T-cell (primary cell): ENCODE measurements at places on chromosomes 7 and 10. TPM values are rescaled to one million over a fixed set of nuclear protein-coding genes. Genes with fewer than 3 reads are reported as not detected.

- DNase-seq = no peak
Measured at GRCh38 chr10:132574783-132575319, 37.3 kb downstream of the INPP5A start.

COL28A1 gene
- total RNA-seq = 0.09 TPM

TMEM213 gene
- not detected for total RNA-seq

C10orf53 gene
- not detected for total RNA-seq

DNA sequence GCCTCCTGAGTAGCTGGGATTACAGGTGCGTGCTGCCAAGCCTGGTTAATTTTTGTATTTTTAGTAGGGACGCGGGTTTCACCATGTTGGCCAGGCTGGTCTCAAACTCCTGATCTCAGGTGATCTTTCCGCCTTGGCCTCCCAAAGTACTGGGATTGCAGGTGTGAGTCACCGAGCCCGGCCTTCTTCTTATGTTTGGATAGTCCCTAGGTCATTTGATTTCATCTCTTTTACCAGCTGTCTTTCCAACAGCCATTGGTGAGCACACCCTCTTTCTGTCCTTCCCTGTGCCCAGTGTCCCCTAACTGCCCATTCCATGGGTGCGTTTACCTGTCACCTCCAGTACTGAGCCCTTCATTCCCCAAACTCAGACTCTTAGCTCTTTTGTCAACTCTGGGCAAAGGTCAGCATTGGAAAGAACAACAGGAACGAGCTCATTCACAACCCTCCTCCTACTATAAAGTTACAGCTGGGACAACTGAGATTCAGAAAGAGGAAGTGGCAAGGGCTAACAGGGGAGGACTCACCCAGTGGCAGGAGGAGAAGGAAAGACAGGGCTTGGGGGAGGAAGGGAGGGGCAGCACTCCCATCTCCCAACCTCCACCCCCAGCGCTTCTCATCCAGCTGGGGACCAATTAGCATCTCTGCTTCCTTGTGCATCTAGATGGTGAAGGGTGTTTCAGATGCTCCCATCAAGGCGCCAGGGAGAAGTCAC lies 5.6 kb downstream of the SSC4D start:
- DNase-seq = no peak

- DNase-seq = peak; percentile 65
Measured at GRCh38 chr7:105808703-105809590, 67.5 kb downstream of the ATXN7L1 start.

HMX2 gene
- not detected for total RNA-seq

DNA sequence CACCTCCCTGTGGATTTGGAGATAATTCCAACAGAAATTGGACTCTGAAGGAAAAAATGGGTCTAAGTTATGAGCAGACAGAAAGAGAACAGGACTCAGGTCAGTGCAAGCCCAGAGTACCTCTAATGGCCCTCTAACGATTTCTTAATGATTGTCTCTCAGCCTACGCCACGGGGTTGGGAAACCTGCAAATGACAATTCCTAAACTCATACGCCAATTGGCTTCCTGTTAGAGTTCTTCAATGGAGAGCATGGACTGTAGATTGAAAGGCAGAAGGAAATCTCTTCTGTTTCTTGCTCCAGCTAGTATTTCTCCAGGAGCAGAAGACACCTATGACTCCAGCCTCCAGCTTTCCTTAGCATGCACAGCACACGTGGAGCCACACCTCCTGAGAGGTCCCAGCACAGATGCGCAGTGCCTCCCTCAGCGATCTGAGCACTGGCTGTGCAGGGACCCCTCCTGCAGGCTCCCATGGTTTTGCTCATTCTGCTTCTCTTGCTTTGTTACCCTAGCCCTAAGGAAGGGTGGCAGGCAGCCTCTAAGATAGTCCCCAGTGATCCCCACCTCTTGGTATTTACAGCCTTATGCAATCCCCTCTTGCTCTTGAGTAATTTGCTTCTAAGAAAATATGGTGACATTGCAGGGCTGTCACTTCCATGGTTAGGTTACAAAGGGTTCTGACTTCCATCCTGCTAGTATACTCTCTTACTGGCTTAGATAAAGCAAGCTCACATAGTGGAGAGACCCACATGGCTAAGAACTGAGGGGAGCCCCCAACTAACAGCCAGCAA lies 30.1 kb downstream of the DENND11 start:
- DNase-seq = no peak

KCP gene
- 0.53 TPM for total RNA-seq

TIAL1 gene
- 156 TPM for total RNA-seq

DNA sequence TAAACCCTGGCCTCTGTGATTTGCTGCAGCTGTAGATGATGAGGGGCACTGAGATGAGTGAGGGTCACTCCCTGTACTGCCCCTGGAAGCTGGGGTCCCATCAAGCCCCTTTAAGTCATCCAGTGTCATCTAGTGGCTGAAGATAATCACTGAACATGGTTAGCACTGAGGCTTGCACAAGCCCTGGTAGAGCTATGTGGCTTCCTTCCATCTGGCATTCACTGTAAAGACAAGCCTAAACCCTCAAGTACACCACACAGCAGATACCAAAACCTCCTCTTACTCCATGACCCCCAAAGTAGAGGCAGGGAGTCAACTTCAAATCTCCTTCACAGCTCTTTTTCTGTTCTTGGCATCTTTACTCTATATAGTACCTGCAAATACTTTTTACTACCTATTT lies 72.7 kb upstream of the MRLN start:
- no peak for DNase-seq

DNA sequence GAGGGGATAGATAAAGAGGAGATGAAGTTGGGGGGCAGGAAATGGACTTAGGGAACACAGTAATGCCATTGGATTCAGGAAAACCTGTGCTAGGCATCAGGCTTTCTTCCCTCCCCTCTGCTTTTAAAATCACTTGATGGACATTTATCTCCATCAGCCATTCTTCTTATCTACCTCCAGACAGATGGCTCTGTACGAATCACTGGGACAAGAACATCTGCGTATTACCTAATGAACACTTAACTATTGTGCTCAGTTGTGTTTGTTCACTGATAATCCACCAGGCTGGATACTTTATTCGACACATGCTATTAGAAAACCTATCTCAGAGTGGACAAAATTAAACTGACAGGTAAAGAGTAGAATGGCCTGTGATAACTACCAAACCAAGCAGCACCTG lies 40.0 kb downstream of the TNKS2 start:
- no peak for DNase-seq

PDE6C gene
- total RNA-seq = not detected

GRCh38 chr10:65907199-65907712 lies 1018.6 kb upstream of the LRRTM3 start:
- no peak for DNase-seq

MINDY4 gene
- total RNA-seq = 1.4 TPM

DNA sequence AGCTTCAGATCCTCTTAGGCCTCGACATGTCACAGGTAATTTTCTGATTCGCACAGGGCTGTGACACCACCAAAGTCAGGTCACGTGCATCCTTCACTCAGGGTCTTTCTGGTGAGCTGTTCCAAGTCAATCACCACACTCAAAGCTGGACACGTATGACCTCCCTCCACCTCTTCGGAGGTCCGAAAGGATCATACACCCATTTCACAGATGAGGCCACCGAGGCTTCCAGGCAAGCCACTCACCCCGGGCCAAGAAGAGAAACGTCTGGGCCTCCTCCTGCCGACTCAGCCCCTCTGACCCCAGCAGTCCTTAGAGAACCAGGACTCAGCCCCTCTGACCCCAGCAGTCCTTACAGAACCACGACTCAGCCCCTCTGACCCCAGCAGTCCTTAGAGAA lies 74.6 kb downstream of the FOXL3 start:
- DNase-seq = no peak

DNA sequence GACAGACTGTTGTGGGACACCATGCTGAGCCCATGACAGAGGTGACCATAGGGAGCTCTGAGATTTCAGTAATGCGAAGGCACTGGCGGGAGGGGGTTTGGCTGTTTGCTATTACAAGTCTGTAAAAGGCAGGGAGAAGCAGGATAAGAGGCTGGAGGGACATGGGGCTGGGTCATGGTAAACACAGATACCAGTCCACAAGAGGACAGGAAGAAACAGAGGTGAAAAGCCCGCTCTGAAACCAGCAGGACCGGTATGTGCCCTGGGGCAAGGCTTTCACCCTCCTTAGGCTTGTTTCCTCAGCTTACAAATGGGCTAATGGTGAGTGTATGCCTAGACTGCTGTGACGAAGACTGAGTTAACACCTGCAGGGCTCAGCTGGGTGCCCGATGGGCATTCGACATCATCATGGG lies 34.1 kb downstream of the ANXA11 start:
- DNase-seq = no peak

GRCh38 chr10:29634764-29635625 lies at the start of gene SVIL:
TSS of gene SVIL (minus strand) at chr10:29634971. CDS start at chr10:29555058, 79,913 bp downstream.
- no peak for DNase-seq

DNA sequence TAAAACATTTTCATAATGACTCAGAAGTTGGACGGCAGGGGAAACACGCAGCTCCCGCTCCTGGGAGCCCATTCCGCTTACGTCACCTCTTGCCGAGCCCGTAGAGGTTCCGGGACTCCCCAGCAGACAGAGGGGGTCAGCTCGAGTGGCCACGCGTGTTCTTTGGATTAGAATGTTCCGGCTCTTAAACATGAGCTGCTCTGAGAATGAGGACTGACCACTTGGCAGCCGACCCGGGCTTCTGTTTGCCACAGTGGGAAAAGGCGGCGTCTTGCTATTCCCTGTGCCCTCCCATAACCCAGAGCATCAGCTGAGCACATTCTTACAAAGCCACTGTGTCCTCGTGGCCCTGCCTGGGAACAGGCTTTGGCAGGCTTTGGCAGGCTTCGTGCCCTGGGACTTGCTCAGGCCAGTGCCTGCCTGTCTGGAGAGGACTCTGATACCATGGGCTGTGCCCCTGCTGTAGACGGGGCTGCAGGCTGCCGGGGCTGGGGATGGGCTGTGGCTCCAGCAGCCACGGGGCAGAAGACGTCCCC lies 40.1 kb downstream of the PFKP start:
- no peak for DNase-seq

HOXA3 gene
- 1.4 TPM for total RNA-seq

DNA sequence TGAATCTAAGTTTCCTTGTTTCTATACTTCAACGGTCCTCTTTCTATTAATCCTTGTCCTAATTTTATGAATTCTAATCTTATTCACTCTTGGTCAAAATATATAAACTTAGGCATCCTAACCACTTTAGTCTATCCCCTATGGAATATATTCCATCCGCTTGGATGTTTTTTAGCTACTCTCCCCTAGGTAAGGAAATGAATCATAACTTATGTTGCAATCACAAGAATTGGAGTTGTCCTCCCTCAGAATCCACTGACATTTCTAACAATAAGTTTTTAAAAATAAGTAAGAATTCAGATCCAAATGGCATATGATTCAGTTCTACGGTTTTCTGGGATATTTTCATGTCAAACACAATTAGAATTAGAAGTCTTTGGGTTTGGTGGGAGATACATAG lies 1081.6 kb downstream of the SORCS1 start:
- no peak for DNase-seq

GLI3 gene
- not detected for total RNA-seq

DNA sequence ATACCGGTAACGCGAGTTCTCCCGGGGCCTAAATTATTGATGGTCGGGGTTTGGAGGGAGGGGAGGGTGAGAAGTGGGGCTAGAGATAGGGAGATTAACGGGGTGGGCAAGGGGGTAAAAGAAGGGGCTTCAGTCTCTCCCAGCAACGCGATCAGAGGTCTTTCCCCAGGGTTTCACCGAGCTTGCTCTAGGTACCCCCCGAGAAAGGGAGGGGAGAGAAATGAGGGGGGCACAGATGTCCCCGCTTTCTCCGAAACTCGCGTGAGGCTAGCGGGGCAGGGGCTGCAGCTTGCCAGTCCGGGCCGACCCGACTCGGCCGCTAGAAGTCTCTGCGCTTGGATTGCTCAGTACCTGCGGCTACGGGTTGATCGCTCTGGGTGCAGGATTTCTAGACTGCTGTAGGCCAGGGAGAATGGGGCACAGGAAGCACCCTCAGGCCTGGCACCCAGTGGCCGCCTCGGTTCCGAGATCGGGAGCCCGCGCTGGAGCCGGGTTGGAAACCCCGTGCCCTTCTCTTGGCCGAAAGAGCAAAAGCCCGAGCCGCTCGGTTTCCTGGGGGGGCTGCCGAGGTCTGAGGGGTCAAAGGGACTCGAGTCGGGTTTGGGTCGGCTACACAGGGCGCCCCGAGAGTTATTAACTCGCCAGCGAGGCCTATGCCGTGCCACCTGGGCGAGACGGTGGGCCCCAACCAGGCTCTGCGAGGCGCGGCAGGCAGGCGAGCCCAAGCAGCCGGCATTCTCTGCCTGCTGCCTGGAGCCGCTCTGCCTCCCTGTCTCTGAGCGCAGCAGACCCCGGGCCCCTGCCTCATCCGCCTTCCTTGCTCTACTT lies 3.1 kb downstream of the PAX2 start:
- DNase-seq = no peak

DNA sequence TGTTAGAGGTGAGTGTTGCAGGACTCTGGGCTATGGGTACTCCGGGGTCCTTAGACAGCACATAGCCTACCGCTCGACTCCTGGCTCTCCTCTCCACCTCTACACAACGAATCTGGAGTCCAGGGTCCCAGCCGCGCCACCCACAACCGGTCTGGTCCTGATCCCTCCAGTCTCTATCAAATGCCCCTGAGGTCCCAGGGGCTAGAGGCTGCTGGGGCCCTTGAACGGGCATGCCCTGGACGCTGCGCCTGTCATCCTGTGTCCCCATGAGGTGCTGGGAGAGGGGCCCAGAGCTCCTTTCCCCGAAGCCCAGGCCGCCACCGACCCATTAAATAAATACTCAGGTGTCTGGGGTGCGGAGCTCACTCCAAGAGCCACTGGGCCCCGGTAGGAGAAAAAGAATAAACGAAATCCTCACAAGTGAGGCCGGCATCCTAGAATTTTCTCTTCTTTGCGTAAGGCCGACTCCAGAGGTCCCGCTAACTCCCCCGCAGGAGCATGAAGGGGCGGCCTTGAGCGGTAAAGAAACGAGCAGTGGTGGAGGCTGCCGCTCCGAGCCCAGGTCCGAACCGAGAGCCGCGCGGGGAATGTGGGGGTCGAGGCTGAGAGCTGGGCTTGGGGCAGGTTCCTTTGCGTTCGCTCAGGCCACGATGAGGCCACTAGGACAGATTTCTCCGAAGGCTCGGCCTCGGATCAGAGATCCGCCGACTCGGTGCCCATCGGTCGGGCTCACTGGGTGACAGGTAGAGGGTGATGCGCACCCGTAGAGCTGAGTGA lies 166.7 kb downstream of the NRF1 start:
- no peak for DNase-seq
